ENCODE measurements at places on chromosomes 3 and 15.

- H3K27me3 ChIP-seq: no peaks in the 10 kb centered on the region
- DNase-seq: no peak
- H3K27ac ChIP-seq: no peak overlapping the region
- no peak overlapping the region for H3K4me3 ChIP-seq
- H3K4me1 ChIP-seq: no peaks in the 10 kb centered on the region
Observed at GRCh38 chr3:99656624-99657023, 18.2 kb downstream of the COL8A1 start.

DNA sequence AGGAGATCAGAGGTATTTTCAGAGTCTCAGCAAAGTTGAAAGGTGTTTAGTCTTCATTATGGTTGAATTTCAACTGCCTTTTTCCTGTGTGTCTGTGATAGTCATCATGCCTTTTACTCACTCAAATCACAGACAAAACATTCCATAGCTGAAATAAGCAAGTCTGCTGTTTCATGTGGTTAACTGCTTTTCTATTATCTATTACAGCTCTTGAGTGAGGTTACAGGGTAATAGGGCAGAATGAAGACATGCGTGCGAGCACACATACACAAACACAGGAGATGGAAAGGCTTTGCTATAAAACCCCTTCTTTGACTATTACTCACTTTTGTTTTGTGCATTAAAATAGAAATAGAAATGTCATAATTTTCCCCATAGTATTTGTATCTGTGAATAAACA is 192.6 kb upstream of the RARB start:
- H3K27ac ChIP-seq: no peak overlapping the region
- no peaks in the 10 kb centered on the region for H3K36me3 ChIP-seq
- H3K27me3 ChIP-seq: no peaks in the 10 kb centered on the region
- H3K4me3 ChIP-seq: no peak overlapping the region
- DNase-seq: no peak
- H3K4me1 ChIP-seq: no peaks in the 10 kb centered on the region

- no peak for DNase-seq
- H3K36me3 ChIP-seq: no peaks in the 10 kb centered on the region
- H3K27ac ChIP-seq: no peak overlapping the region
Observed at GRCh38 chr3:105767776-105768175, 101.0 kb downstream of the CBLB start.

DNA sequence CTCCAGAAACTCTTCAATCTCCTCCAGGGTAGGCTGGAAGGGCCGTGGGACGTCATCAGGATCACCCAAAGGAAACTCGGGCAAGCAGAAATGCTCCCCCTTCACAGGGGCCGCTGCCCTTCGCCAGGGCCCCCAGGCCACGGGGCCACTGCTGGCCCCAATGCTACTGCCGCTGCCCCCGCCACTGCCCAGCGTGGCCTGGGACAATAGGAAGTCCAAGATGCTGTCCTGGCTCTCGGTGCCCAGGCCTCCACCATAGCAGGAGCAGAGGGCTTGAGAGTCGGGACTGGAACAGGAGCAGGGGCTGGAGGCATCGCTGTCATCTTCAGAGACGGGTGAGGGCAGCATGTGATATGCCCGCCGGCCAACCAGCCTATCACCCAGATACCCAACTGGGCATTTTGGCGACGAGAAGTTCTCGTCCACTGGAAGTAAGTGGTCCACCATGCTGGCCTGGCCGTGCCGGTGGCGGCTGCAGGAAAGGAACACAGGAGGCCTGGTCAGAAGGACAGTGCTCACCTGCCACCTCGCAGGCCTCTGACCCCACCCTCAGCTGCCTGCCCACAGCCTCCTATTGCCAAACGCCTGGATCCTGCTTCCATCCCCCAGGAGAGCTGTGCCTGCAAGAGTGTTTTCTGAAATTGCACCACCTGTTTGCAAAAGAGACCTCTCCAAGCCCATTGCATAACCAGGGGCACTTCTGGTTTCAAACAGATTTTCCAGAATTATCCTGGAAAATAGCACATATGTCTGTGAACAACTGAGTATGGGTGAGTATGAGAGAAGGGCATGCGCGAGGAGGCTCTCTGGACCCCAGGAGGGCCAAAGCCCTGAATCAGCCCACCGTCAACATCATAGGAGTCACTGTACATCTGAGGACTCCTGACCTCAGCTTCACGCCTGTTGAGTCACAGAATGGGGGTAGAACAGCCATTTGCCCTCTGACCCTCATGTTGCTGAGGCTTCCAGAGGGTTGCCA is 4.4 kb downstream of the KLF15 start:
- peaks cover 3% of the 10 kb centered on the region for H3K4me1 ChIP-seq
- H3K36me3 ChIP-seq: no peaks in the 10 kb centered on the region
- no peak overlapping the region for H3K4me3 ChIP-seq
- no peak overlapping the region for H3K27ac ChIP-seq

- H3K4me1 ChIP-seq: no peaks in the 10 kb centered on the region
- H3K27me3 ChIP-seq: no peaks in the 10 kb centered on the region
- H3K36me3 ChIP-seq: no peaks in the 10 kb centered on the region
- H3K4me3 ChIP-seq: no peak overlapping the region
- H3K27ac ChIP-seq: no peak overlapping the region
Observed at GRCh38 chr3:137471130-137471529, 293.0 kb upstream of the SOX14 start.

GRCh38 chr3:197003461-197004385 is 25.9 kb downstream of the MELTF start:
- H3K4me3 ChIP-seq: peak overlapping the region; percentile 45
- no peak overlapping the region for H3K27ac ChIP-seq
- no peaks in the 10 kb centered on the region for H3K4me1 ChIP-seq
- no peaks in the 10 kb centered on the region for H3K36me3 ChIP-seq
- peak; percentile 47 for DNase-seq

DNA sequence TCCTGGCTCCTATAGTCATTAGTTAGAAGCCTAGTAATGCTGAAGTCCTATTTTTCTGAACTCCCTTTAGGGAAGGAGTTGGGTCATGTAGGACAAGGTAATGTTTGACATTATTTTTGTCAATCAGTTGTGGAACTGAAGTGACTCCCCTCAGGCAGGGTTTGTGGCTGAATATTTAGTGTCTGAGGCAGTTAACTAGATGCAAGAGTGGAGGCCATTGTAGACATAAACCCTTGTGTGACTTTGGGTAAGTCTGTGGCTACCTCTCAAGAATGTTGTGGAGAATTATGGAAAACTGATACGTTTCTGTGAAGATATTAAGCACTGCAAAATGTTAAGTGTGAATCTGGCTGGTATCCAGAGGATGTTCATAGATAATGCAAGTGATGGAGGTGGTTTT is 125.2 kb upstream of the PHLDB2 start:
- no peaks in the 10 kb centered on the region for H3K4me1 ChIP-seq
- H3K4me3 ChIP-seq: no peak overlapping the region
- no peaks in the 10 kb centered on the region for H3K36me3 ChIP-seq
- H3K27me3 ChIP-seq: no peaks in the 10 kb centered on the region
- H3K27ac ChIP-seq: no peak overlapping the region

GRCh38 chr3:169550284-169550683 is 113.2 kb downstream of the MECOM start:
- H3K36me3 ChIP-seq: no peaks in the 10 kb centered on the region
- no peak overlapping the region for H3K4me3 ChIP-seq
- no peaks in the 10 kb centered on the region for H3K4me1 ChIP-seq
- DNase-seq: no peak

GRCh38 chr3:127132876-127133275 is 60.1 kb upstream of the PRR23E start:
- no peak overlapping the region for H3K4me3 ChIP-seq
- no peaks in the 10 kb centered on the region for H3K4me1 ChIP-seq
- H3K27me3 ChIP-seq: peaks cover 5% of the 10 kb centered on the region
- no peaks in the 10 kb centered on the region for H3K36me3 ChIP-seq
- no peak overlapping the region for H3K27ac ChIP-seq

DNA sequence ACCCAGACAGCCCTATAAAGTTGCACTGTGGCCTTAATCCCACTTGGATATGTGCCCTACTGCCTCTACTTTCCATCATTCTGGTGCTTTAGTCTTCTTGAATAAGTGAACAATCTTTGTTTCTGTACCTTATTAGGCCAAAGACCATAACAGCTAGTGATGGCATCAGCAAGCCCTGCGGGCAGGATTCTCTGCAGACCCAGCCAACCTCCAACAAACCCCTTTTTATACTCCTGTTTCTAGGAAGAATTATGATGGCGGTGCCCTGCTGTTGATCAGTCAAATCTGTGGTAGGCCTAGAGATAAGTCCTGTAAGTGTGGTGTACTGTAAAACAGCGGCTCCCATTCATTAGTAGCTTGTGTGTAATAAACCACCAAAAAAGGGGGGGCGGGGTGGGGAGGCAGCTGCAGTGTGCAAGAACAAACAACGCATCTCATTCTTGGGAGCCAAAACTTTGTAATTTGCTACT is 40.5 kb downstream of the SOX2 start:
- H3K4me3 ChIP-seq: no peak overlapping the region
- H3K36me3 ChIP-seq: no peaks in the 10 kb centered on the region
- no peaks in the 10 kb centered on the region for H3K27me3 ChIP-seq
- no peak overlapping the region for H3K27ac ChIP-seq
- DNase-seq: no peak

DNA sequence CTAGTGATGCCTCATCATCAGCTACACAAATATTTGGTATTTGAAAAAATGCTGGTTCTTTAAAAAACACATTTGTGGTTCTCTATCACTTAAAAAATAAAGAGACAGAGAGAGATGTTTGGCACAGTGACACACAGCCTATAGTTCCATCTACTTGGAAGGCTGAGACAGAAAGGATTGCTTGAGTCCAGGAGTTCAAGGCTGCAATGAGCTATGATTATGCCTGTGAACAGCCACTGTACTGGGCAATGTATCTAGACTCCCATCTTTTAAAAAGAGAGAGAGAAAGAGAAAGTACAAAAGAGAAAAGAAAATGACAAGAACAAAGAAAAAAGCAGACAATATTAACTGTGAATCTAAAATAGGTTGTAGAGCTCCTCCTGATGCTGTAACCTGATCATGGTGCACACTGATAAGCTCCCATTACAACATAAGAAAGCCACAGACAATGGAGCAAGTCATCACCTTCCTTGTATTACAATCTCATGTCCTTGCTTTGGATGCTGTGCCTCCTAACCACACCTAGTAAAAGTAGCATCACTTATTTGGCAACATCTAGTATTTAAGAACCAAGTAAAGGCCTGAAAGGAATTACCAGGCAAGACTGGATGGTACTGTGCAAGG is 31.7 kb upstream of the MAP4 start:
- no peaks in the 10 kb centered on the region for H3K36me3 ChIP-seq
- no peak overlapping the region for H3K27ac ChIP-seq
- no peaks in the 10 kb centered on the region for H3K27me3 ChIP-seq
- DNase-seq: peak; percentile 21
- no peak overlapping the region for H3K4me3 ChIP-seq
- H3K4me1 ChIP-seq: no peaks in the 10 kb centered on the region

GRCh38 chr15:26771578-26772153 is 1.2 kb downstream of the GABRB3 start:
- peaks cover 5% of the 10 kb centered on the region for H3K4me1 ChIP-seq
- H3K27ac ChIP-seq: peak overlapping the region; percentile 75
- peak overlapping the region; percentile 84 for H3K4me3 ChIP-seq
- no peaks in the 10 kb centered on the region for H3K27me3 ChIP-seq
- DNase-seq: peak; percentile 91

DNA sequence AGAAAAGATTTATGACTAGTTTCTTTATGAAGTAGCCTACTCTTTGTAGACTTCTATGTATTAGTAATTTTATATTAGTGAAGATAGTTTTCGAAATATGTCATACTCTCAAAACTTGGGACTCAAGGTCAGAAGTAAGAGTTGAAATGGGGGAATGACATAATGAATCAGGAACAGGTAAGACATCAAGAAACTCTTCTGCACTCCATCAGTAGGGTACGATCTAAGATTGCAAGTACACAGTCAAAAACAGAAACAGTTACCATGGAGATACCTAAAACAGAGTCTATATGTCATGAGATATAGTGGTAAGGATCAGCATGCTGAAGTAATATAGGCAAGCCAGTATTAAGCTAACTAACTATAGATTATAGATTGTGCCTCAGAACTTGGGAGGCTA is 187.0 kb upstream of the MLF1 start:
- no peak for DNase-seq
- no peaks in the 10 kb centered on the region for H3K36me3 ChIP-seq
- no peak overlapping the region for H3K27ac ChIP-seq
- no peaks in the 10 kb centered on the region for H3K27me3 ChIP-seq

- no peaks in the 10 kb centered on the region for H3K27me3 ChIP-seq
- no peak overlapping the region for H3K27ac ChIP-seq
- DNase-seq: no peak
- no peaks in the 10 kb centered on the region for H3K36me3 ChIP-seq
- H3K4me3 ChIP-seq: no peak overlapping the region
Observed at GRCh38 chr3:65946438-65946837, 92.3 kb downstream of the MAGI1 start.

DNA sequence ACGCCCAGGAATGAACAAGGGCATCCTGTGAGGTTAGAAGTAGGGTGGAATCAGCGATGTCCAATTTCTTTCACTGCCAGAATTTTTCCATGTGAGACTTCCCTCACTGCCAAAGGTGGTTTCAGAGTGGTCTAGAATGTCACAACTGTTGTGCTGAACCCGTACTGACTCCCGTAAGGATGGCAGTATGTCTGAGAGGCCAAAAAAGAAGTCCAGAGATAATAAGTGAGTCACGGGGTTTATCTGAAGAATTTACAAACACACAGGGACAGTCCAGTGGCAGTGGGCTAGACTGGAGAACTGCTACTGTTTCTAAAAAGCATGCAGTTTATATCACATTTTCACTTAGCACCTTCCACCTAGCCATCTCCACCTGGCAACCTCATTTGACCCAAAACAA is 160.6 kb upstream of the ATP10A start:
- H3K4me1 ChIP-seq: peaks cover 1% of the 10 kb centered on the region
- H3K27me3 ChIP-seq: no peaks in the 10 kb centered on the region
- no peak overlapping the region for H3K4me3 ChIP-seq
- DNase-seq: no peak

- peaks cover 2% of the 10 kb centered on the region for H3K4me1 ChIP-seq
- H3K4me3 ChIP-seq: no peak overlapping the region
- H3K36me3 ChIP-seq: peaks cover 6% of the 10 kb centered on the region
- DNase-seq: no peak
Observed at GRCh38 chr15:65512807-65513416, 4.6 kb downstream of the DPP8 start.

- no peaks in the 10 kb centered on the region for H3K36me3 ChIP-seq
- peaks cover 6% of the 10 kb centered on the region for H3K4me1 ChIP-seq
- H3K27me3 ChIP-seq: no peaks in the 10 kb centered on the region
- DNase-seq: peak; percentile 76
Observed at GRCh38 chr3:125212091-125212508, 448 bp downstream of the SLC12A8 start.

- H3K4me3 ChIP-seq: no peak overlapping the region
- no peak for DNase-seq
- no peak overlapping the region for H3K27ac ChIP-seq
- H3K27me3 ChIP-seq: no peaks in the 10 kb centered on the region
- no peaks in the 10 kb centered on the region for H3K36me3 ChIP-seq
Observed at GRCh38 chr15:81885135-81885534, 160.7 kb downstream of the MEX3B start.

Measured in mesendoderm (in vitro differentiated cells).